ENCODE measurements at places on chromosomes 16 and 17. TPM values are rescaled to one million over a fixed set of nuclear protein-coding genes. Genes with fewer than 3 reads are reported as not detected.

Gene HBA2
- polyA plus RNA-seq = 1,574 TPM

Gene KRT31
- polyA plus RNA-seq = not detected

DNA sequence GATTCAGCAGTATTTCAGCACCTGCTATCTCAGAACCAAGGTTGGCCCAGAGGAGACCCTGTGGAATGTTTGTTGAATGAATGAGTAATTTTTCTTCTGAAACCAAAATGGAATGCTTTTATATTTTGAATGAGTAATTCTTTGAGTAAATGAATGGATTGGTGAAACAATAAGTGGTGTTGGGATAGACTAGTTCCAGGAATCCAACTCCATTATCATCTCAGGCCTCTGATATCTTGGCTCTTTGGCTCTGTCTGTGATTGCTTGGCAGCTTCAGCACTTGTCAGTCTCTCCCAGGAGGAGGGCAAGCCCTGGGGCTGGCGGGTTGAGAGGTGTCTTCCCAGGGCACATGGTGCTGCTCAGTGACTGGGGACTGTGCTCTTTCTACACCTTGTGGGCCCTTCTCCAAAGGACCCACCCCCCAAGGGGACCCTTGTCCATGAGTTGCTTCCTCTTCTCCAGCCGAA lies 284.4 kb upstream of the FOXF1 start:
- DNase-seq = no peak
- H3K4me3 ChIP-seq = no peak overlapping the region
- peaks cover 34% of the 10 kb centered on the region for H3K27me3 ChIP-seq
- H3K27ac ChIP-seq = no peak overlapping the region
- no peaks in the 10 kb centered on the region for H3K36me3 ChIP-seq

Gene EPX
- polyA plus RNA-seq = 0.24 TPM

DNA sequence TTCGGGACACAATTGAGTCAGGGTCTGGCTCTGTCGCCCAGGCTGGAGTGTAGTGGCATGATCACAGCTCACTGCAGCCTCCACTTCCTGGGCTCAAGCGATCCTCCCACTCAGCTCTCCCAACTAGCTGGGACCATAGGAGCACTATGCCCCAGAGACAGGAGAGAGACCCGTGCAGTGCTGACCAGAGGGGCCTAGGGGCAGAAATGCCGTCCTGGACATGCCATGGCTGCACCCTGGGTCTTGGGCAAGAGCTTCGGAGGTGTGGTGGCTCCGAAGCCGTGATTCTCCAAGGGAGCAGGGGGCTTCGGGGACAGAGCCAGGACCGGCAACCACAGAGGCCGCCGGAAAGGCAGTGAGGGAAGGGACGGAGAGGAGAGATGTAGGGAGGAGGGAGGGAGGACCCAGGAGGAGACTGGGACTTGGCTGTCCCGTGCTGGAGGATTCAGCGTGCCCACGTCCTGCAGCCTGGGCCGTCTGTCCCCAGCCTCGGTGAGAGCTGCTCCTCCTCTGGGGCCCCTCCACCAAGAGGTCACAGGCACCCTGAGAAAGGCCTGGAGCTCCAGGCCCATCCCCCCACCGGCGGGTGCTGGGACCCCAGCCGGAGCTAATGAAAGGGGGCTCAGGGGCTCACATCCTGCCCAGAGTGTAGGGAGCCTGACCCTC lies 21.9 kb downstream of the TPSD1 start:
- H3K27me3 ChIP-seq = peaks cover 7% of the 10 kb centered on the region
- no peaks in the 10 kb centered on the region for H3K36me3 ChIP-seq
- H3K4me1 ChIP-seq = no peaks in the 10 kb centered on the region
- H3K4me3 ChIP-seq = no peak overlapping the region

- DNase-seq = peak; percentile 83
- H3K4me3 ChIP-seq = peak overlapping the region; percentile 55
- H3K36me3 ChIP-seq = peaks cover 30% of the 10 kb centered on the region
- H3K4me1 ChIP-seq = peaks cover 55% of the 10 kb centered on the region
Measured at GRCh38 chr17:76271669-76272540, 6.8 kb downstream of the UBALD2 start.

GRCh38 chr17:43914451-43914850 lies 7.1 kb upstream of the MPP2 start:
- peaks cover 25% of the 10 kb centered on the region for H3K27me3 ChIP-seq
- H3K27ac ChIP-seq = no peak overlapping the region
- peaks cover 15% of the 10 kb centered on the region for H3K4me1 ChIP-seq
- no peak for DNase-seq
- no peak overlapping the region for H3K4me3 ChIP-seq

DNA sequence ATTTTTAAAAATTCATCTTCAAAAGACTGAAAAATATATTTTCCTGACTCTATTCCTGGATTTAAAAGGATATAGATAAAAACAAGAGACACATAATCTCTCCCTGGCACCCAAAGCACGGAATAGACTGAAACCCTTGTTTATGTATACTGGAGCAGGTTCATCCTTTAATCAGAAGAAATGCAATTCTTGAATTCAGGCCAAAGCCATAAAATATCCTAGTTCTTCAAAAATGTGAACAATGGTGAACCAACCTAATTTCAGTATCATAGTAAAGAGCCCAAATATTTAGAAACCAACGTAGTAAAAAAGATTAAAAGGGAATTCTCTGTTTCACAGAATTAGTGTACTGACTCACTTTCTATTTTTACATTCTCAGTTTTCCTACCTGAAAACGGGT lies 188.5 kb upstream of the C17orf78 start:
- no peak overlapping the region for H3K4me3 ChIP-seq
- no peaks in the 10 kb centered on the region for H3K4me1 ChIP-seq
- no peak for DNase-seq
- H3K27ac ChIP-seq = no peak overlapping the region
- H3K36me3 ChIP-seq = peaks cover 33% of the 10 kb centered on the region
- no peaks in the 10 kb centered on the region for H3K27me3 ChIP-seq

DNA sequence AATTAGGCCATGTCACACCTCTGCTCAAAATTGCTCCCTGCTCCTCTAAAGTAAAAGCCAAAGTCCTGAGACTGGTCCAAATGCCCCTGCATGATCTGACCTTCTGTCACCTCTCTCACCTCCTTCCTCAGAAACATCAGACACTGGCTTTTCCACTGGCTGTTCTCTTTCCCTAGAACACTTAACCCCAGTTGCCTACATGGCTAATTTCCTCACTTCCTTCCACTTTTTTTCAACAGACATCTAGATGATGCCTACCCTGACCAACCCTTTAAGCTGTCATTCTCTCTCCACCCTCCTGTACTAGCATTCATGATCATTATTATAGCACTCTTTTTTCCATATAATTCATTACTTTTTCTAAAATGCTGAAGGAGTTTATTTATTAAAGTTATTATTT lies 31.0 kb downstream of the CCT6B start:
- H3K4me3 ChIP-seq = no peak overlapping the region
- no peak for DNase-seq
- no peak overlapping the region for H3K27ac ChIP-seq
- no peaks in the 10 kb centered on the region for H3K27me3 ChIP-seq
- no peaks in the 10 kb centered on the region for H3K4me1 ChIP-seq

Gene KRT40
- polyA plus RNA-seq = 0.07 TPM

Data from large intestine (tissue), 12 donors.